ENCODE measurements at places on chromosomes 6 and 20. TPM values are rescaled to one million over a fixed set of nuclear protein-coding genes. Genes with fewer than 3 reads are reported as not detected.

The LGSN gene
- polyA plus RNA-seq, result not detected

The DHX16 gene
- 27.1 TPM for polyA plus RNA-seq

The FOXS1 gene
- 6.0 TPM for polyA plus RNA-seq

The ASIP gene
- polyA plus RNA-seq, result 1.6 TPM

The BPIFA1 gene
- polyA plus RNA-seq, result not detected

The MOG gene
- polyA plus RNA-seq, result 3.1 TPM

The SMIM28 gene
- not detected for polyA plus RNA-seq

The IL20RA gene
- 1.8 TPM for polyA plus RNA-seq

The C20orf144 gene
- not detected for polyA plus RNA-seq

The NKAIN4 gene
- 0.04 TPM for polyA plus RNA-seq

The TUBE1 gene
- 43.5 TPM for polyA plus RNA-seq

The REM1 gene
- 7.2 TPM for polyA plus RNA-seq

The NHLRC1 gene
- polyA plus RNA-seq, result 1.2 TPM

The PI16 gene
- 38.6 TPM for polyA plus RNA-seq

The SLC22A7 gene
- polyA plus RNA-seq, result 0.15 TPM

The NTSR1 gene
- polyA plus RNA-seq, result not detected

The FAM217A gene
- polyA plus RNA-seq, result not detected

The CST7 gene
- polyA plus RNA-seq, result 1.2 TPM

The CLPSL1 gene
- not detected for polyA plus RNA-seq

The YTHDF1 gene
- 15.3 TPM for polyA plus RNA-seq

The NKX2-2 gene
- polyA plus RNA-seq, result not detected

The ULBP1 gene
- 0.07 TPM for polyA plus RNA-seq
